ENCODE measurements at places on chromosomes 12 and 14. TPM values are rescaled to one million over a fixed set of nuclear protein-coding genes. Genes with fewer than 3 reads are reported as not detected.

The TRPV4 gene
- total RNA-seq: 5.3 TPM

The GLS2 gene
- 12.6 TPM for total RNA-seq

DNA sequence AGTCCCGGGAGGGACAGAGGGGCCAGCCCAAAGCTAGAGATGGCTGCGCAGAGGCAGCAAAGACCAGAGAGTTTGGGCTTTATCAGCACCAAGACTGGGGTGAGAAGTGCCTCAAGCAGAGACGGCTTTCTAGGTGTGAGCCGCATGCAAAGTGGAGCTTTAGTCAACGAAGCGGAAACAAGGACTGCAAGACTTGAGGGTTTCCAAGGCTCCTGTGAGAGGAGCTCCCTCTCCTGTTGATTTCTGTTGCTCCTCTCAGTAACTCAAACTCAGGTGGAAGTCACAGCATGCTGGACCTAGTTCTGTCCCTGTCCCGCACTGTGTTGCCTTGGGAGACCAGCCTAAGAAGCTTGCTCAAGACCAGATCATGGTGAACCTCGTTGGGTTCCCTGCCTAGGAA is 327.8 kb downstream of the MED13L start:
- peaks cover 22% of the 10 kb centered on the region for H3K36me3 ChIP-seq
- H3K4me1 ChIP-seq: no peaks in the 10 kb centered on the region
- no peak overlapping the region for H3K27ac ChIP-seq
- H3K27me3 ChIP-seq: no peaks in the 10 kb centered on the region
- no peak for DNase-seq

DNA sequence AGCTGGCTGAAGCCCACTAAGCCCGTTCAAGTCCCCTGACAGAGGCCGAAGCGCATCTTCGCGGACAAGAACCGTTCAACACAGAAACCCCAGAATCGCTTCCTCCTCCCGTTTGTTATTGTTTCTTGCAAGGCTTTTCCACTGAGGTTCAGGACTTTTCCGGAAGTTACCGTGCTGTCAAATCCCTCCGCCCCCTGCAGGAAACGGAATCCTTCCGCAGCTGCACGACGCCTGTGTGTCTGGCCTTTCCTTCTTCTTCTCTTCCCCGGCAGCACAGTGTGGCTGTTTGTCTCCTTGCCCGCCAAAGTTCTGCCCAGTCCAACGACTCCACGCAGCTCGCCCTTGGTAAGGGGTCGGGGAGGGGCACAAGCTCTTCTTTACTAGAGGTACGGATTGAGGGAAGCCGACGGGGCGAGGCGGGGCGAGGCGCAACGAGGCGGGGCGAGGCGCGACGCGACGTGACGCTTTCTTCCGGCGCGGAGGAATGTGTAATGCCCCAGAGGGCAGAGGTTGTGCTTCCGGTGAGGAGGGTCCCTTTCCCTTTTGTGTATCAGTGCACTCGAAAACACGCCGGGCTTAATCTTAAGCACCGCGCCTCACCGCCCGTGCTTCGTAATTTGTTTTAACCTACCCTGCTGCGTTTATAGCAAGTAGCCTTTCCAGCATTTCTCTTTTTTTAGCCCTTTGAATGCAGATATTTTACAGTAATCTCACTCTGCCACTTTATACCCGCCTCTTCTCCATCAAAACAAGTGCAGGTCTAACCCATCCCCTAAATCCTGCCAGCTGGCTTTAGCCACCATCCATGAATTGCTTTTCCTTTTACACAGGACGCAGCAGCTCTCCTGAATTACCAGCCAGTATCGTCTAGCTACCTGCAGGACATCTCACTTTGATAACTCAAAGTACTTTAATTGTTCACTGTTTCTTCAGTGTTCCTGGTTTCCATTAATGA is at the start of gene KDM5A:
Gene KDM5A (minus strand): TSS at position 179 of the 955 bp plus-strand sequence. CDS start 229 bp downstream, outside the sequence.
- peak within 1 kb of the TSS; percentile 79 for H3K4me3 ChIP-seq
- peak; percentile 93 for DNase-seq
- peaks cover 42% of the 10 kb centered on the region for H3K4me1 ChIP-seq
- H3K36me3 ChIP-seq: peaks cover 6% of the 10 kb centered on the region
- peak within 1 kb of the TSS; percentile 93 for H3K27ac ChIP-seq

The ERBB3 gene
- total RNA-seq: 172 TPM

The TAS2R10 gene
- 0.68 TPM for total RNA-seq

The IGF1 gene
- total RNA-seq: 9.1 TPM

The CHGA gene
- not detected for total RNA-seq

DNA sequence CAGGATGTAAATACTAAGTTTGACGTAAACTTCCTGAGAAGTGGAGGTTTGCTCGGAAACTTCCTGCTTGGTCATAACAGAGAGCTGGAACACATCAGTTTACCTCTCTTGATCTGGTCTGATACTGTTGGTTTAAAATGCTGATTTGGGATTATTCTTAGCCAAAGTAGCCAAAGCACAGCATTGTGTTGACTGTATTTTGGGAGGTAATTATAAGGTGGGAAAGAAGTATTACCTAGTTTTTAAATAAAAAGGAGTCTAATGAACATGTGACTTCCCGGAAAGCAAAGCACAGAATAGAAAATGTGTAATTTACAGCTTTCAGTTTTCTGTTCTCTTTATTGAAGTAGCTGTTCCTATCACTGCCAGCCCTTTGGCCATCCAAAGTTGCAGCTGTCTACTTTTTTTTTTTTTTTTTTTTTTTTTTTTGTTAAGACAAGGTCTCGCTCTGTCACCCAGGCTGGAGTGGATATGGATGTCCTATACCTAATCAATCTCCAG is 52.2 kb upstream of the SRP54 start:
- peak overlapping the region; percentile 14 for H3K27ac ChIP-seq
- no peak overlapping the region for H3K4me3 ChIP-seq
- no peaks in the 10 kb centered on the region for H3K36me3 ChIP-seq
- H3K27me3 ChIP-seq: no peaks in the 10 kb centered on the region
- peaks cover 10% of the 10 kb centered on the region for H3K4me1 ChIP-seq

GRCh38 chr14:99586054-99586760 is 17.8 kb downstream of the CCDC85C start:
- no peaks in the 10 kb centered on the region for H3K36me3 ChIP-seq
- H3K4me1 ChIP-seq: no peaks in the 10 kb centered on the region
- no peak overlapping the region for H3K27ac ChIP-seq
- no peak overlapping the region for H3K4me3 ChIP-seq
- no peak for DNase-seq
- no peaks in the 10 kb centered on the region for H3K27me3 ChIP-seq

The VRTN gene
- total RNA-seq: not detected

DNA sequence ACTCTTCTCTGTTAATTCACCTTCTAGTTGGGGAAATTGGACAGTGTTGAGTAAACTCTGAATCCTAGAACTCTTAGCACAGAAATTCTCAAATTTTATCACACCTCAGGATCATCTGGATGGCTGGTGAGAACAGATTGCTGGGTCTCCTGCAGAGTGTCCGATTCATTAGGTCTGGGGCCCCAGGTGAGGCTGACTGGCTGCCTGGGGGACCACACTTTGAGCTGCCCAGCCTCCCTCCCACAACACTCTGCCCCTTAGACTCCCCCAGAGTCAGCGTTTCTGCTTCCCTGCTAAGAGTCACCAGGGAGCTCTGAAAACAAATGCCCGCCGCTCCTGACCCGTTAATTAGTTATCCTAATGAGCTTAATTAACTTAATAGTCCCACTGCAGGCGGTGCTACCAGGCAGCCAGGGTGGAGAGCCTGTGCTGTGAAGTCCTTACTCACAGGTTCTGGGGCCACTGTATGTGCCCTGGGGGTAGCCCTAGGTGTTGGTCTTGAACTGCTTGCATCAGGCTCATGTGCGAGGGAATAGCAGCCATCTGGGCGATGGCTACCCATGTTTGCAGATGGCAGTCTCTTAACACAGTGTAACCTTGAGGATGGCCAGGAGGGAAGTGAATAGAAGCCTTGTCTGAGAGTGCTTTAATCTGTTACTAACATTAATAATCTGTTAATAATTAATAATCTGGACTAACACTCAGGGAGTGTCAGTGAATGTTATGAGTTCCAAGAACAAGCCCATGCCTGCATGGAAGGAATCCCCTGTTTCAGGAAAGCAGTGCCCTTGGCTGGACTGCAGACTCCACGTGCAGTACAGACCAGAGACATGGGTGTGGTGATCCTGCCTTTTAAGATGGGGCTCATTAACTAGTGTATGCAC is 35.6 kb downstream of the AACS start:
- no peak overlapping the region for H3K27ac ChIP-seq
- peaks cover 26% of the 10 kb centered on the region for H3K4me1 ChIP-seq
- no peak overlapping the region for H3K4me3 ChIP-seq
- H3K27me3 ChIP-seq: no peaks in the 10 kb centered on the region

GRCh38 chr12:805022-805632 is 52.7 kb downstream of the WNK1 start:
- no peak overlapping the region for H3K27ac ChIP-seq
- no peaks in the 10 kb centered on the region for H3K27me3 ChIP-seq
- no peak overlapping the region for H3K4me3 ChIP-seq
- no peaks in the 10 kb centered on the region for H3K36me3 ChIP-seq
- DNase-seq: no peak

GRCh38 chr12:88182416-88182815 is 40.3 kb downstream of the TMTC3 start:
- DNase-seq: no peak
- H3K36me3 ChIP-seq: peaks cover 70% of the 10 kb centered on the region
- H3K27me3 ChIP-seq: no peaks in the 10 kb centered on the region
- no peak overlapping the region for H3K4me3 ChIP-seq
- no peak overlapping the region for H3K27ac ChIP-seq

- no peaks in the 10 kb centered on the region for H3K36me3 ChIP-seq
- H3K4me3 ChIP-seq: peak overlapping the region; percentile 62
- no peaks in the 10 kb centered on the region for H3K27me3 ChIP-seq
These were observed 30.1 kb downstream of the PTPRB start for GRCh38 chr12:70607107-70607506.

DNA sequence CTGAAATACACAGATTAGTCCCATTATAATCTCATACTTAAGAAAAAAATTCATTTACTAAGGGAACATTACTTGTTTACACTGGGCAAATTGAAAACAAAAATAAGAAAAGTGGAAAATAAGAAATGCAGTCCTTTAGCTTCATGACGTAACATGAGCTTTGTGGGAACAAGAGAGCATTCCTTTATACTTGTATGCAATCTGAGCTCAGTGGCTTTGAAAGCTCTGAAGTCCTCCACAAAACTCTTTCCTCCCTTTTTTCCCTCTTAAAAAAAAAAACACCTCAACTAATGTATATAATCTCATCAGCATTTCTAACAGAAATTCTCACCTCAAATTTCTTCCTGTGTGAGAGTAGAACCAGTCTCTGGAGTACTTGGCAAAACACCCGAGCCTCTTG is 76.9 kb upstream of the OTX2 start:
- no peaks in the 10 kb centered on the region for H3K4me1 ChIP-seq
- H3K27ac ChIP-seq: no peak overlapping the region
- no peaks in the 10 kb centered on the region for H3K36me3 ChIP-seq
- DNase-seq: no peak

- DNase-seq: no peak
- H3K36me3 ChIP-seq: no peaks in the 10 kb centered on the region
- peaks cover 28% of the 10 kb centered on the region for H3K27me3 ChIP-seq
- H3K27ac ChIP-seq: no peak overlapping the region
These were observed 35.5 kb upstream of the RFLNA start for GRCh38 chr12:124259154-124260066.

The ARPC3 gene
- 163 TPM for total RNA-seq

DNA sequence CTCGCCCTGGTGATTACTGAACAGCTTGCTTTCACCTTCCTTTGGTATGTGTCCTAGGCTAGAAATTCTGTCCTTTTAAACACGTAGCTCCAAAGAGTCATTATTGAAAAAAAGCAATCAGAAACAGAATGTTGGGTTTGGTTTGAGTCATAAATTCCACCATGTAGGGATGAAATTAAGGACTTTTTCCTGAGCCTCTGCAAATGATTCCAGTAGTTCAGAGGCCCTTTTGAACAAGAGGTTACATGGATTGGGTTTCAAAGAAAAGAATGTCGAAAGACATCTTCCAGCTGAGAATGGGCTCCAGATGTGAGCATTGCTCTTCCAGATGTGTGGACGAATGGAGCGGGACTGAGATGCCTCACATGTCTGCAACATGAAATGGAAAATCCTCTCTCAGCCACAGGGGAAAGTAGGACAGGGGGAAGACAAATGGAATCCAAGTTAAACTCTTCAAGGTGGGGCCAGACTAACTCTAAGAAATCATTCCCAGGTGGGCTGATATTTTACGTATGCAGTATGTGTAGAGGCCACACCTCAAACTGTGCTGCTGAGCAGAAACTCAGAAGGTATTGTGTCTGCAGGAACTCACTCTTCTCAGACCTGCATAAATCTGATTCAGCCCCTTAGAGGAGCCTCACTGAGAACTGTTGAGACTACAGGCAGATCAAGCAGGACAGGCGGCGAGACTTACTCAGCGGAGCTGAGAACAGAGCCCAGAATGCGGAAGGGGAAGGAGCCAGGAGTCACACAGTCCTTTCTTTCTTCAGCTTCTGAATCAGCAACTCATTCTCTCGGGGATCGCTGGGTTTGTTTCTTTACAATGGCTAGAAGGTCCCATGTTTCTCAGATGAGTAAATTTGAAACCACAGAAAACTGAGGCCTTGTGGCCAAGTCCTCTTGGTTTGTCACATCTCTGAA is 23.3 kb upstream of the EMP1 start:
- peaks cover 79% of the 10 kb centered on the region for H3K4me1 ChIP-seq
- DNase-seq: peak; percentile 87
- no peaks in the 10 kb centered on the region for H3K27me3 ChIP-seq

DNA sequence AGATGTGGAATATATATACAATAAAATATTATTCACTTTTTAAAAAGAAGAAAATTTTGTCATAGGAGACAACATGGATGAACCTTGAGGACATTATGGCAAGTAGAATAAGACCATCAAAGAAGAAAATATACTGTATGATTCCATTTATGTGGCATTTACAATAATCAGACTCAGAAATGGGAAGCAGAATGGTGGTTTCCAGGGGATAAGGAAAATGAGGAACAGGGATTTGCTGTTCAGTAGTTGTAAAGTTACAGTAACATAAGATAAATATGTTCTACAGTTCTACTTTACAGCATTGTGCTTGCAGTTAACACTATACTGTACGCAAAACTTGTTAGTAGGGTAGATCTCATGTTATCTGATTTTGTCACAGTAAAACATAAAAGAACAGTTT is 1271.0 kb downstream of the LRFN5 start:
- H3K4me3 ChIP-seq: no peak overlapping the region
- no peaks in the 10 kb centered on the region for H3K4me1 ChIP-seq
- DNase-seq: no peak
- H3K36me3 ChIP-seq: no peaks in the 10 kb centered on the region
- no peaks in the 10 kb centered on the region for H3K27me3 ChIP-seq

The BHLHE41 gene
- 2.5 TPM for total RNA-seq

The GAS2L3 gene
- total RNA-seq: 6.1 TPM

The EIF2B1 gene
- 214 TPM for total RNA-seq

Data from suprapubic skin (tissue), 4 donors.